H1 (cell line): ENCODE measurements at places on chromosomes 6 and 20. TPM values are rescaled to one million over a fixed set of nuclear protein-coding genes. Genes with fewer than 3 reads are reported as not detected.

The FAM83D gene
- total RNA-seq = 61.4 and 62.6 TPM in 2 replicates

The SH3BGRL2 gene
- total RNA-seq = 20.0 and 20.3 TPM in 2 replicates

The SLC22A3 gene
- 2.7 and 2.9 TPM in 2 replicates for total RNA-seq

DNA sequence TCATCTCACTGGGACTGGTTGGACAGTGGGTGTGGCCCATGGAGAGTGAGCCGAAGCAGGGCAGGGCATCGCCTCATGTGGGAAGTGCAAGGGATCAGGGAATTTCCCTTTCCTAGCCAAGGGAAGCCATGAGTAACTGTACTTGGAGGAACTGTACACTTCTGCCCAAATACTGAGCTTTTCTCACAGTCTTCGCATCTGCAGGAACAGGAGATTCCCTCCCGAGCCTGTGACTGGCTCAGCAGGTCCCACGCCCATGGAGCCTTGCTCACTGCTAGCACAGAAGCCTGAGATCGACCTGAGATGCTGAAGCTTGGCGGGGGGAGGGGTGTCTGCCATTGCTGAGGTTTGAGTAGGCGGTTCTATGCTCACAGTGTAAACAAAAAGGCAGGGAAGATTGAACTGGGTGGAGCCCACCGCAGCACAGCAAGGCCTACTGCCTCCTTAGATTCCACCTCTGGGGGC lies 10.4 kb upstream of the CALHM5 start:
- no peak for DNase-seq

DNA sequence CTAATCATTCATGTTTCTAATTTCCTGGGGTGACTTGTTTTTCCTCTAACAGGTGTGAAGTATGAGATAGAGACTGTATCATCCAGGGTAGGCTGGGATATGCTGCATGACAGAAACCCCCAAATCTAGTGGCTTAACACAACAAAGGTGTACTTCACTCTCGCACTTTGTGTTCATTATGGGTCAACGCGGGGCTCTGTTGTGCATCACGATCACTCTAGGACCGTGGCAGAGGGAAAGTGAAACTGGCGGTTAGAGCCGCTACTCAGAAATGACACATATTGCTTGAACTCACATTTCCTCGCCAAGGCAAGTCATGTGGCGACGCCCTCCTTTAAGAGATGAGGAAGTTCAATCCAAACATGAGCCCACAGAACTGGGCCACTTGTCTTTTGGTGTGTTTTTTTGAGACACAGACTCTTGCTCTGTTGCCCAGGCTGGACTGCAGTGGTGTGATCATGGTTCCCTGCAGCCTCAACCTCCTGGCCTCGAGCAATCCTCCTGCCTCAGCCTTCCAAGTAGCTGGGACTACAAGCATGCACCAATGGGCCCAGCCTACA lies 41.3 kb downstream of the PCNA start:
- no peak for DNase-seq

DNA sequence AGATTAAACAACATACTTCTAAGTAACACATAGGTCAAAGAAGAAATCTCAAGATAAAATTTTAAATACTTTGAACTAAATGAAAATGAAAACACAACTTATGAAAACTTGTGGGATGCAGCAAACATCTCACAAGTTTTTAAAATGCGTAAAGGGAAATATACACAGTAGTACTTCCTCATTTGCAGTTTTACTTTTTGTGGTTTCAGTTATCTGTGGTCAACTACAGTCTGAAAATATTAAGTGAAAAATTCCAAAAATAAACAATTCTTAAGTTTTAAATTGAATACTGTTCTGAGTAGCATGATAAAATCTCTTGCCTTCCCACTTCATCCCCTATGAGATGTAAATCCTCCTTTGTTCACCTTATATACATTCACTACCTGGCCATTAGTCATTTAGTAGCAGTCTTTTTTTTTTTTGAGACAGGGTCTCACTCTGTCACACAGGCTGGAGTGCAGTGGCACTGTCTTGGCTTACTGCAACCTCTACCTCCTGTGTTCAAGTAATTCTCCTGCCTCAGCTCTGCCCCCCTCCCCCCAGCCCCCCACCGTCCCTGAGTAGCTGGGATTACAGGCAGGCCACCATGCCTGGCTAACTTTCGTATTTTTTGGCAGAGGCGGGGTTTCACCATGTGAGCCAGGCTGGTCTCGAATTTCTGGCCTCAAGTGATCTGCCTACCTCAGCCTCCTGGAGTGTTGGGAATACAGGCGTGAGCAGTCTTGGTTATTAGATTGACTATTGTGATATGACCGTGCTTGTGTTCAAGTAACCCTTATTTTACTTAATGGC lies 154.6 kb upstream of the AHI1 start:
- no peak for DNase-seq

GRCh38 chr6:129235167-129236000 lies 352.4 kb downstream of the LAMA2 start:
- no peak for DNase-seq

DNA sequence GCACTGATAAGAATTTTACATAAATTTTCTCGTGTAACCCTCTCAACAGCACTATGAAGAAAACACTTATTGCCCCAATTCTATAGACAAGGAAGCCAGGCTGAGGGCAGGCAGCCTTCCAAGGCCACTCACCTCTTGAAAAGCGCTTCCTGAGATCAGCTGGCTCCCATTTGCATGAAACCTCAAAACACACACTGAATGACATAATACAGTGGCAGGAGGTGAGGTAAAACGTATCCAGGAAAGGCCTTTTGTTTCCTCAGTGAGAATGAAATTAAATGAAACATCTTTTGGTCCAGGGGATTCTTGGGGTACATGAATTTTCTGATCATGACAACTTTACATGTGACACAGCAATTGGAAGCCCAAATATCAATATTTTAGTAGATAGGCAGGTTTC lies 112.5 kb downstream of the WDR27 start:
- no peak for DNase-seq

GRCh38 chr6:89302936-89303335 lies 12.2 kb downstream of the GABRR2 start:
- no peak for DNase-seq

DNA sequence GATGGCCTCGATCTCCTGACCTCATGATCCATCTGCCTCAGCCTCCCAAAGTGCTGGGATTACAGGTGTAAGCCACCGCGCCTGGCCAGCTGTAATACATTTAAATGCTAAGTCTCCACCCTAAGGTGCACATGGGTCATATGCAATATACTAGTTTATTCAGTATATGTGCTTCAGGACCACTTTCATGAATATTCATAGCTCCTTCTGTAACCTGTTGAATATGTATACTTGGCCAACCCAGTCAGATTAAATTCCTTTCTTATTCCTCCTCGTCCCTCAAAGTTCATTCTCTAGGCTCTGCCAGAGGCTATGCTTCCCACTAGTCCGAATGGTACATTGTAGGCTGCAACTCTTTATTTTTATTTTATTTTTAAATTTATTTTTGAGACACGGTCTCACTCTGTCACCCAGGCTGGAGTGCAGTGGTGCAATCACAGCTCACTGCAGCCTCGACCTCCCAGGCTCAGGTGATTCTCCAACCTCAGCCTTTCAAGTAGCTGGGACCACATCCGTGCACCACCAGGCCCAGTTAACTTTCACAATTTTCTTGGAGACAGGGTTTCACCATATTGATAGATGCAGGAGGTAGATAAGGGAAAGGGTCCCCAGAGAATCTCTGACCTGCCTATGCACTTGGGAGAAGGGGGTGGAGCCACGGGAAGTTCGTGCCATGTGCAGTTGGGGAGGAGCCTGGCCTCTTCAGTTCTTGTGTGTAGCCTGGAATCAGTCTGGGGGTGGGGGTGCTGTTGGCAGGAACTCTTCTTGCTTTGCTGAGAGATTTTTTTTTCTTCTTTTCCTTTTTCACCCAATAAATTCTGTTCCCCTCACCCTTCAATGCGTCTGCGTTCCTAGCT lies 41.3 kb upstream of the DDR1 start:
- DNase-seq = no peak

GRCh38 chr20:18166241-18166881 lies 28.7 kb downstream of the KAT14 start:
- DNase-seq = no peak

GRCh38 chr20:35828916-35829315 lies 57.1 kb downstream of the PHF20 start:
- no peak for DNase-seq

- no peak for DNase-seq
Observed at GRCh38 chr20:31808481-31808880, 10.7 kb upstream of the MYLK2 start.
